Ammon's horn (tissue), 1 donor: ENCODE measurements at places on chromosomes 12 and 14.

DNA sequence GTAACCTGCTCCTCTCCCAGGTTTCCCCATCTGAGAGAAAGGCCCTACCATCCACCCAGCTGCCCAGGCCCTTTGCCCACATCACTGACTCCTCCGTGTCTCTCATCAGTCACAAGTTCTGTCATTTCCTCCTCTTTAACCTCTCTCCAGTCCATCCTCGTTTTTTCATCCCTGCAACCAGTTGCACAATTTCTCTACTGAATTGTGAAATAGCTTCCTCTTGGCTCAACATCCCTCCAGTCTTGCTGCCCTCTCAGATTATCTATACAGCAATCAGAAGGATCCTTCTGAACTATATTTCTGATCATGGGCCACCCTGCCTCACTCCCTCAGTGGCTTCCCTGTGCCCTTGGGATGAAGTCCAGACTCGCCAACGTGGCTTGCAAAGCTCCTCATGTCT is 6.8 kb downstream of the FAM161B start:
- DNase-seq: peak; percentile 42

DNA sequence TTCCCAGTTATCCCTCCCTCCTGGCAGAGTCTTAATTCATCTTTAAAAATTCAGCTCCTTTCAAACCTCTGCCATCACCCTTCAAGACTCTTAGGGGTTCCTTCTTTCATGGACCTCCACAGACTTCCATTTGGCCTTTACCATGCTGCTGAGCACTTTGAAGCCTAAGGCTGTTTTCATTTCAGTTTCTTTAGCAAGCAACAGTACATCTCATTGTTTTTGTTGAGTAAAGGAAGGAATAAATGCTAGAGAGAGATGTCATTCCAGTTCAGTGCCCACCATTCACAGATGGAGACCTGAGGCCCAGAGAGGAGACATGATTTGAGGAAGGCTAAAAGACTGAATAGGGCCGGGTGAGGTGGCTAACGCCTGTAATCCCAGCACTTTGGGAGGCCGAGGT is 1.3 kb upstream of the GAS2L3 start:
- DNase-seq: no peak

DNA sequence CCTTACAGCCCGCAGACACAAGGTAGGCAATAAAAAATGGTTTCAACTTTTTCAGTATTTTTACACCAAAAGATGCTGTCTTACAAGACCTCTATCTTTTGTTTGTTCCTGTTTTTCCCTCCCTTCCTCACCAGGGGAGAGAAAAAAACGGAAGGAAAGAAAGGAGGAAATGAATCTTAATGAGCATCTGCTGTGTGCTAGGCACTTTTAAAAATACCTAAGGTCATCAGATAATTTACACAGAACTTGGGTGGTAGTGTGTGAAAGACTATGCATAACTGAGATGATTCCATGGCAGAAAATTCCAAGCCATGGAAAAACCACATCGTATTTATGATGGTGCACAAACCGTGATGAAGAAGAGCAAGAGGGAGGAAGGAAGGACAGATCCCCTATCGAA is 121.2 kb downstream of the DIP2B start:
- no peak for DNase-seq

DNA sequence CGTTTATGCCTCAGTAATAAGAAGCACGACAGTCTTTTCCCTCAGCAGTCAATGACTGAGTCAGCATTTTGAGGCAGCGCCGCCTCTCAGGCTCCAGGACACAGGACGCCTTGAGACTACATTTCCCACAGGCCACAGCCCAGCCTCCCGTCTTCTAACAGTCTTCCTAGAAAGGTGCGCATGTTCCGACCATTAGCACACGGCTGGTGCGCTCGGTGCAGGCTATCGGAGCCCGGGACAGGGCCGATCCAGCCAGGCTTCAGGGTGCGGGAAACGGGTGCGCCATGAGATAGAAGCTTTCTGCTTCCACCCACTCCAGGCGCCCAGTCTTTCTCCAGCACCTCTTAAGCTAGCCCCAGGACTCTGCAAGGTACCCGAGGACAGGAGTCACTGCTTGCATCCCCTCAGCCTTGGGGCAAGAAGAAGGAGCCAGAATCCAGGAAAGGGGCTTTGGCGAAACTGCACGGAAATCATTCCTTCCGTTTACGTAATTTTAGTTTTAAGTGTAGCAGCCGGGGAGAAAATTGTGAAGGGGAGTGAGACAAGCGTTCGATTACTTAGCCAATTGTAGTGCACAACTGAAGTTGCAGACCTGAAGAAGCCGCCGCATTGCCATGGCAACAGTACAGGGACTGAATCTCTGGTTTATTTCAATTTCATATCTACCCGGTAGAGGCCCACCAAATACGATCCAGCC is 54.0 kb downstream of the ZNF641 start:
- DNase-seq: peak; percentile 90

DNA sequence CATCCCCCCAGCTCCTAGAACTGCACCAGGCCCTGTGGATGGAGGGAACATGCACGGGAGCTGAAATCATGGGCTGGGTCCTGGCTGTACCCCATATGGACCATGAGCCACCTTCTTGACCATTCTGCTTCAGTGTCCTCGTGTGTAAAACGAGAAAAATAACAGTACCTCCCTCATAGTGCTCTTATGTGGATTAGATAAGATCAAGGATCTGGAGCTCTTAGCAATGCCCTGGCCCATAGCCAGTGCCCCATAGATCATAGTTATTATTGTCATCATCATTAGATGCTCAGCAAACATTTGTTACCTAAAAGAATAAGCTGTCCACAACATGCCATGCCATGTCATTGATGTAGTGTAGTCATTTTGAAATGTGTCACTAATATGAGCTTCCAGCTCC is 71.3 kb downstream of the SYNE3 start:
- no peak for DNase-seq

DNA sequence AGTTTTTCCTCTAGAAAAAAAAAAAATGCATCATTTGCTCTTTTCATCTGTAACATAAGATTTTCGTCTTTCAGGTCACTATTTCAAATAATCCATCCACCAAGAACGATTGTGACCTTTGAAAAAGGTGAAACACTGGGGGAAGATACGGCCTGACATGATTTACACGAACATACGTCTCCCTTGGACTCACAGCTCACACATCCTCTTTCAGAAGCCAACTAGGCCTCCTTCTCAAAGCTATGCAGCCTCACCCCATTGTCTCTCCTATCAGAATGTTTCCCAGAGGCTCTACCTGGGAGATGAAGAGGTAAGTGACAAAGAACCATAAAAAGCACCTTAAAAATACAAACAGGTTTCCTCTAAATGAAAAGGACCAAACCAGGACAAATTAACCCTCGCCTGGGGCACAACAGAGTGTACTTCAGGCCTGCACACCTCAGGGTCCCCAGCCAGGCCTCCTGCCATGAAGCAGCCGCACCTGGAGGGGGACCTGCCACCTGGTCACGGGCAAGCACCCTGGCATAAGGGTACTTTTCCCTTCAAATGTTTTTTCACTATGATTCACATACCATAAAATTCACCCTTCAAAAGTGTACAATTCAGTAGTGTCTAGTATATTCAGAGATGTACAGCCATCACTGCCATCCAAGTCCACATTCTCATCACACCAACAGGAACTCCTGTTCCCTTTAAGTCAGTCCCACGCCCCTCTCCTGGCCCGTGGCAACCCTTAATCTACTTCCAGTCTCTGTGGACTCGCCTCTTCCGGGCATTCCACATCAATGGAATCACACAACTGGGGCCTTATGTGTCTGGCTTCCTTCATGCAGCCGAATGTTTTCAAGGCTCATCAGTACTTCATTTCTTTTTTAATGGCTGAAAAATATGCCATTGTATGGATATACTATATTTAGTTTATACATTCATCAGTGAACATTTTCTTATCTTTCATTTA is 5.4 kb downstream of the SLC15A4 start:
- no peak for DNase-seq

DNA sequence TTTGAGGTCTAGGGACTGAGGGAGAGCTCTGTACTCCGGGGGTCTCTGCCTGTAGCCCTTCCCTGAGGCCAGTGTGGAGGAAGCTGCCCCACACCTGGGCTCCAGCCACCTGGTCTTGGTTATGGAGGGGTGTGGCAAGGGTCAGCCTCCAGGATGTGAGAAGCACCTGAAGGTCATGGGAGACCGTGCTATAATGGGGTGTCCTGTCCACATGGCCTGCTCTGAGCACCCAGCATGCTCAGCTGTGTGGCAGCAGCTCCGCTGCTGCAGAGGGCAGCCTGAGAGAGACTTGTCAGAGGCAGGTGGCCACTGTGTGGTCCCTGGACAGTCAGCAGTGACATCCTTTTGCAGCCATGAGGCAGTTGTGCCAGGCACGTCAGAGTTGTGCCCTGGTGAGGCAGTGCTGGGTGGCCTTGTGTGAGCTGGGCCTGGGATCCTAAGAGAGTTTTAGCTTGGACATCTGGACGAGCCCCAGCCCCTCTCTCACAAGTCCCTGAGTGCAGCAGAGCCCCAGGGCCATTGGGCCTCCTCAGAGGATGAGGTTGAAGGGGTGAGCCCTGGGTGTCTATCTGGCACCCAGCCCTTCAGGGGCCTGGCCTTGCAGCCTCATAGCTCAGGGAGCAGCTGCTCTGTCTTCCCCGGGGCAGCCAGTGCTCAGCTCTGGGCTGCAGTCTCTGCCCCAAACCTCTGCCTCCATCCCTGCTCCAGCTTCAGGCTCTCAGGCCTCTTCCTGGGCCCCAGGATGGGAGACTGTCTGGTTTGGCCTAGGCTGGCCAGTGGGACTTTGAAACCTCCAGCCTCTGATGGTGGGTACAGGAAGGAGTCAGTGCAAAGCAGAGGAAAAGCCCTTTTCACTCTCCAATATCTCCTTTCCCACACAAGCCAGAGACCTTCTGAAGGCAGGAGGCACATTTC is 7.4 kb upstream of the ATG101 start:
- DNase-seq: no peak
